ENCODE measurements at places on chromosomes 4 and X.

DNA sequence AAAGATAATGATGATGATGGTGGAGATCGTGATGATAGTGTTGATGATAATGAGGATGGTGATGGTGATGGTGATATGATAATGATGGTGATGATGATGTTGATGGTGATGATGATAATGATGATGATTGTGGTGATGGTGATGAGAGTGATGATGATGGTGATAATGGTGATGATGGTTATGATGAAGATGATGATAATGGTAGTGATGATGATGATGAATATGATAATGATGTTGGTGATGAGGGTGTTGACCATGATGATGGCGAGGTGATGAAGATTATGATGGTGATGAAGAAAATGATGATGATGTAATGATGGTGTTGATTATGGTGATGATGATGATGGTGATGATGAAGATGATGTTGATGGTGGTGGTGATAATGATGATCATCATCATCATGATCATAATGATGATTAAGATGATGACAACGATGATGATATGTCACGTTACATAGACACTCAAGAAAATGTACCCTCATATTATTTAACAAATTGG lies 1106.4 kb downstream of the NLGN4X start:
- no peak for DNase-seq

GRCh38 chr4:180134091-180134866 lies 2108.9 kb upstream of the TENM3 start:
- DNase-seq: no peak

DNA sequence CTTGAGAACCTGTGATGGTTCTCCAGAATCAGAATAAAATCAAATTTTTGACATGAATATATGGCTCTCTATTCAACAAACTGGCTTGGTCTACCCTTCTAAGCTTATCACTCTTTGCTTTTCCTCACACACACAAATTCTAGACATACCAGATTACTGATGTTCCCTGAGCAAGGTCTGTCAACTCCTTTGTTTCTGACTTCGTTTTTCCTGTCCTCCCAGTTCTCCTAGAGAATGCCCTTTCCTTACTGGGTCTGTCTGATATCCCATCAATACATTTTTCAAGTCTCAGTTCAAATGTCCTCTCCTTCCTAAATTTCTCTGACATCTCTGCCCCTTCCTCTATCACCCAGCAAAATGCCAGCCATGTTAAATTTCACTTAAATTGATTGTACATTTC lies 202.1 kb upstream of the IGFBP7 start:
- no peak for DNase-seq

- DNase-seq: no peak
Measured at GRCh38 chr4:5654791-5655190, 53.6 kb downstream of the EVC2 start.

- DNase-seq: no peak
Measured at GRCh38 chrX:13697455-13697854, 8.5 kb downstream of the RAB9A start.

DNA sequence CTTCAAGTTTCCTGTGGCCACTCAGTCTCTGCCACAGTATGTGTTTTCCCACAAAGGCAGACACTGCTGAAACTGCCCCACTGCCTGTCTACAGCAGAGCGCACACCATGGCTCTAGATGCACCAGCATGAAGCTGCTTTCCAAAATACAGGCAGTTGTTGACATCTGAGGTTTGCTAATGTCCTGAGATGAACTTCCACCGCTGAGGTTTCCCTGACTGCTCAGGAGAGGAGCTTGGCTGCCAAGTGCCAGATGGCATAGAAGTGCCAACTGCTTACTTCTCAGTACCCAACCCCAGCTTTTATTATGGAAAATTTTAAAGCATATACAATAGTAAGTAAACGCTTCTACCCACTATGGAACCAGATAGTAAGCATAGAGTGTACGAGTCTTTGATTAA lies 61.0 kb upstream of the EXOC1L start:
- no peak for DNase-seq

DNA sequence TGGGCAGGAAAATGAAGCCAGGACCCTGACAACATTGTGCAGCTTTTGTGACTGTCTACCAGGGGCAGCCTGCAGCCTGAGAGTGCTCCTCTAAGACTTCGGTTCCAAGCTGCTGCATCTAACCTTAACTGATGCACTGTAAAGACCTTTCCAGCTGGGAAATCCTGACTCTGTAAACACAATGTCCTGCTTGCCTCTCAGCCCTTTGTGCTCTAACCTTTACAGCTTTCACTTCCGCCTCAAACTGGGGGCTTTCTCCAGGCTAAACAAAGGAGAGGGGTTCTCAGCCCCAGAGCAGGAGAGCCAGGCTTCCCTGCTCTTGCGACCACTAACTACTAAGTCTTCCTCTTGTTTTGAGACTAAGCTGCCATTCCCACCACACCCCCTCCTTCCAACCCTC lies 19.3 kb upstream of the RASL11B start:
- DNase-seq: no peak

- DNase-seq: no peak
Measured at GRCh38 chrX:133685822-133686221, 270.5 kb upstream of the GPC4 start.

DNA sequence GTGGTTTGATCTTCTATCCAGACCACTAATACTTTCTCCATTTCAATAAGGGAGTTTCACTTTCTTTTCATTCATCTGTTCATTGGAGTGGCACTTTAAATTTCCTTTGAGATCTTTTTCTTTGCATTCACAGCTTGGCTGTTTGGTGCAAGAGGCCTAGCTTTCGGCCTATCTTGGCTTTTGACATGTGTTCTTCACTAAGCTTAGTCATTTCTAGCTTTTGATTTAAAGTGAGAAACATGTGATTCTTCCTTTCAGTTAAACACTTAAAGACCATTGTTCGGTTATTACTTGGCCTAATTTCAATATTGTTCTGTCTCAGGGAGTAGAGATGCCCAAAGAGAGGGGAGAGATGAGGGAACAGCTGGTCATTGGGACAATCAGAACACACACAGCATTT lies 24.3 kb downstream of the CXCL13 start:
- no peak for DNase-seq

DNA sequence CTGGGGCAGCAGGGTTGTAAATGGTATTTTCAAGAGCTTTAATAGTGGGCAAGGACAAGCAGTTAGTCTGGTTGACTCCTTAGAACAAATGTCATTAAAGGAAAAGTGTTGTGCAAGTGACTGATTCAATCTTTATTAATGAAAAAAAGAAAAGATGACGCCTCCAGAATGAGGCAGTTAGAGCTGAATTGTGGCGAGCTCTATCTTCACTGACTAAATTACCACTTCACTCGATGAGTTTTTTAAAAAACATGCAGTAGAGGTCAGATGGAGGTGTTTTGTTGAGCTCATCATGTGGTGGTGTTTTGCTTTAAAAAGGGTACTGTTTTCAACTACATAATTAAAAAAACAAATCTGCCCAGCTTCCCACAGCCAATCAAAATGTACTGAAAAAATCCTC lies 28.1 kb upstream of the TENM3 start:
- no peak for DNase-seq

DNA sequence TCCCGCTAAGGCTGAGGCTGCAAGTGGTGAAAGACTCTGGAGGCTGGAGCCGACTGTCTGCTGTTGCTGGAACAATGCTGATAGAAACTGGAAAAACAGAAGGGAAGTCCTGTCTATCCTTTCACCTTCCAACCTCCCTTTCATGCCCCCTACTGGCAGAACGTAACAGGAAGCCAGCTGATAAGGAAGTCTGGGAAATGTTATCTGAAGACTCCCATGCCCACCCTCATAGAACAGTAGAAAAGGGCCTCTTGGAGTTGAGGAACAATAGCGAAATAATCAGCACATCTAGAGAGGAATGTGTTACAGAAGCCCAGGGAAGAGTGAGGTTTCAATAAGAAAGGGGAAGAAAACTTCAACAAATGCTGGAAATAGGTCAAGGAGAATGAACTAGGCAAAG lies 117.1 kb upstream of the DKK2 start:
- DNase-seq: no peak

- DNase-seq: no peak
Measured at GRCh38 chrX:499870-500364, 113.2 kb upstream of the PPP2R3B start.

DNA sequence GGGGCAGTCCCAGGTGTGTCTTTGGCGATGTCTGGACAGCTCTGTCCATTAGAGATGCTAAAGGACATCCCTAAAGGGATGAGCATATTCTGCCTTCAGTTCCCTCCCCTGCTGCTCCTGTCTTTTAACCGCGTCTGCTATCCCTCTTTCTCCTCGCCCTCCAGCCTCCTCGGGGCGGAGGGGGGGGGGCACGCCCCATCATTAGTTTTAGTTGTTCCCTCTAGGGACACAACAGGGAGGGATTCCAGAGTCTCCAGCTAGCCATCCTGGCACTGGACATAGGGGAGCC lies 1.1 kb downstream of the MSL3 start:
- no peak for DNase-seq

DNA sequence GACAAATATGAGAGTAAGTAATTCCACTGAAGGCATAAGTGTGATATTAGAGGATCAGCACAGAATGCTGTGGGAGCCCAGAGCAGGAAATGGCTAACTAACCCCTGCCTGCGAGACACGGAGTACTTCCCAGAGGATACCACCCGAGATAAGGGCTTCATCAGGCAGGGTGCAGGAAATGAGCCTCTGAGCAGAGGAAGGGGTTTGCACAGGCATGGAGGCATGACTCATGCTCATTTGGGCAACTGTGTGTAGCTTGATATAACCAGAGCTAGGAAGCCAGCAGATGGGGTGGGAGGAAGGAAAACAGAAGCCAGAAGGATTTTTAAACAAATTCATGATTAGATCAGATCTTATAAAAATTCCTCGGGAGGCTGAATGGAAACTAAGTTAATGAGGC lies 70.0 kb upstream of the TSPAN5 start:
- no peak for DNase-seq

GRCh38 chr4:153725136-153725830 lies 34.5 kb downstream of the RNF175 start:
- no peak for DNase-seq

DNA sequence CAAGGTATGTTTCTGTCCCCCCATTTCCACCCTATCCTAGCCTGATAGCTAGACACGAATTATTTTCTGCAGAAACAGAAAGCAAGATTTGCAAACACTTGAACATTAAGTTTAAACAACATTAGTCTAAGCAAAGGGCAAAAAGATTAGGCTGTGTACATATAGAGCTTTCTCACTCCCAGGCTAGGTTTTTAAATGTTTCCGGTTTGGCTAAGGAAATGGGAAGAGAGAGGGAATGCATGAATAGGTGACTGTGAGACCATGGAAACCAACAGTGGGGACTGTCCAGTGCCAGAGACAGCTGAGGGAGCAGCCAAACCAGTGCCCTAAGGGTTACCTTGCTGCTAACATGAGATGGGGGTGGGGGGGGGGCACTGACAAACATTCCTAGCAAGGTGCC lies 242.7 kb downstream of the SCFD2 start:
- DNase-seq: no peak

GRCh38 chrX:71195964-71196649 lies 26.9 kb upstream of the GJB1 start:
- no peak for DNase-seq

DNA sequence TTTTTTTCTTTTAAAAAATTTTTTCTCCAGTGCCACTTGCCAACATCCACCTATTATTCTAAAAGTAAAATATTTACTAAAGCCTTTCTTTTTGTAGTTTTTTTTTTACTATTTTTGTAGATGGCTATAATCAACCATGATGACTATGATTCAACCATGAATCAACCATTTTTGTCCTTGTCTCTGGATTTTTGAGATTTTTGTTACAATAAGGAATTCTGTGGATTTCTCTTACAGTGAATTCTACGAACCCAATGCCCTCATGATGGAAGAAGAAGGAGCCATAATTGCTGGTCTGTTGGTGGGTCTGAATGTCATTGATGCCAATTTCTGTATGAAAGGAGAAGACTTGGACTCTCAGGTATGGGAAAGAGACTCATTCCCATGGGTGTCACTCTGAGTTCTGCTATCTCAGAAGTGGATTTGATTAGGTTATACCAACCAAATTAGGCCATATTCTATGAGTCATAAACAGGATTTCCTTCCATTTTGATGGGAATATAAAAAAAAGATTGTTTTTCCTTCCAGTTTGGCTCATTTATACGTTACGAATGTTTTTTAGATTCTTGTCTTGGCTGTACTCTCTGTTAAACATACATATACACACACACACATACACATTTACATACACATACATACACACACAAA lies 46.7 kb downstream of the RUFY3 start:
- no peak for DNase-seq

GRCh38 chr4:169160825-169161224 lies 109.9 kb downstream of the SH3RF1 start:
- no peak for DNase-seq

GRCh38 chrX:23993012-23993633 lies 33.9 kb downstream of the KLHL15 start:
- no peak for DNase-seq

DNA sequence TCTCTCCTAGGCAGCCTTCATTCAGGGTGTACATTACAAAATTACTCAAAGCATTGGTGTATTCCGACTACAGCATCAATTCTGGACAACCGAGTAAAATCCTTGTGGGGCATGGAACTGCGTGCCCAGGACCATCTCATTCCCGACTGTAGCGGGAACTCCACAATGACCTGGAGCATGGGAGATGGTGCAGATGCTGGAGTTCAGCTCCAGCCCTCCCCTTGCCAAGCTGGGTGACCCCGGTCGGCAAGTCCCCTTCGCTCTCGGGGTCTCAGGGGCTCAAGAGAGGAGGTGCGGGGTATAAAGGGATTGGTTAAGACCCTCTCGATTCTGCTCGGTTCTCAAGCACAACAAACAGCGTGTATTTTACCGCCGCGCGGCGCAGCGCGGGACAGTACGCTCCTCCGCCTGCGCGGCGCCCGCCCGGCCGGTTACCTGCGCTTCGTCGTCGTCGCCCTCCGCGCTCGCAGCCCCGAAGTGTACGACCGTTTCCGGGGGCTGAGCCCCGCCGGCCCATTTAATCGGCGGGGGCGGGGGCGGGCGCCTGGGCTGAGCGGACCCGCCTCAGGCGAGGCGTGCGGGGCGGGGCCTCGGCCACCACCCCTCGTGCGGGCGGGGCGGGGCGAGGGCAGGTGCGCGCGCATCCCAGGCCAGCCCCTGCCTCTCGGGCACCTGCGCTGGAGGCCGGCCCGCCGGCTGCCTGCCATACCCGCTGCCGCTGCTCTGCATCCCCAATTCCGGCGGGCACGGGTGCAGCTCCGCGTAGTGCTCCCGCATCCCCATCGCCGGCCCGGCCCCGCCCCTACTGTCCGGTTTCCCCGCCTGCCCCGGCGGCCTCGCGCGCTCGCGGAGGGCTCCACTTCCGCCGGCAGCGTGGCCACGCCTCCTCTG lies at the start of gene G6PD:
Gene G6PD (minus strand): TSS at position 493 of the 891 bp plus-strand sequence. CDS start 691 bp downstream, outside the sequence.
- DNase-seq: peak; percentile 90

DNA sequence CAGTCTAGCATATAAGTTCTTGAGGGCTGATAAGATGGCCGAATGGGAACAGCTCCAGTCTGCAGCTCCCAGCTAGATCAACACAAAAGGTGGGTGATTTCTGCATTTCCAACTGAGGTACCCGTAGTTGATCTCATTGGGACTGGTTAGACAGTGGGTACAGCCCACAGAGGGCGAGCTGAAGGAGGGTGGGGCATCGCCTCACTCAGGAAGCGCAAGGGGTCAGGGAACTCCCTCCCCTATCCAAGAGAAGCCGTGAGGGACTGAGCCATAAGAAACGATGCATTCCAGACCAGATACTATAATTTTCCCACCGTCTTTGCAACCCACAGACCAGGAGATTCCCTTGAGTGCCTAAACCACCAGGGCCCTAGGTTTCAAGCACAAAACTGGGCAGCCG lies 109.0 kb downstream of the RPS6KA6 start:
- no peak for DNase-seq

- peak; percentile 47 for DNase-seq
Measured at GRCh38 chrX:13087322-13088155, 43.1 kb upstream of the FAM9C start.
